ENCODE measurements at places on chromosomes 1 and 21.

GRCh38 chr1:36772647-36773495 is 261.4 kb downstream of the GRIK3 start:
- no peak for DNase-seq

GRCh38 chr21:30305136-30305535 is 15.0 kb downstream of the KRTAP26-1 start:
- no peak for DNase-seq

- DNase-seq, result no peak
Observed at GRCh38 chr1:20601129-20601825, 12.4 kb downstream of the CDA start.

- no peak for DNase-seq
Observed at GRCh38 chr1:224047538-224047937, 66.4 kb upstream of the FBXO28 start.
